ENCODE measurements at places on chromosomes 4 and X.

DNA sequence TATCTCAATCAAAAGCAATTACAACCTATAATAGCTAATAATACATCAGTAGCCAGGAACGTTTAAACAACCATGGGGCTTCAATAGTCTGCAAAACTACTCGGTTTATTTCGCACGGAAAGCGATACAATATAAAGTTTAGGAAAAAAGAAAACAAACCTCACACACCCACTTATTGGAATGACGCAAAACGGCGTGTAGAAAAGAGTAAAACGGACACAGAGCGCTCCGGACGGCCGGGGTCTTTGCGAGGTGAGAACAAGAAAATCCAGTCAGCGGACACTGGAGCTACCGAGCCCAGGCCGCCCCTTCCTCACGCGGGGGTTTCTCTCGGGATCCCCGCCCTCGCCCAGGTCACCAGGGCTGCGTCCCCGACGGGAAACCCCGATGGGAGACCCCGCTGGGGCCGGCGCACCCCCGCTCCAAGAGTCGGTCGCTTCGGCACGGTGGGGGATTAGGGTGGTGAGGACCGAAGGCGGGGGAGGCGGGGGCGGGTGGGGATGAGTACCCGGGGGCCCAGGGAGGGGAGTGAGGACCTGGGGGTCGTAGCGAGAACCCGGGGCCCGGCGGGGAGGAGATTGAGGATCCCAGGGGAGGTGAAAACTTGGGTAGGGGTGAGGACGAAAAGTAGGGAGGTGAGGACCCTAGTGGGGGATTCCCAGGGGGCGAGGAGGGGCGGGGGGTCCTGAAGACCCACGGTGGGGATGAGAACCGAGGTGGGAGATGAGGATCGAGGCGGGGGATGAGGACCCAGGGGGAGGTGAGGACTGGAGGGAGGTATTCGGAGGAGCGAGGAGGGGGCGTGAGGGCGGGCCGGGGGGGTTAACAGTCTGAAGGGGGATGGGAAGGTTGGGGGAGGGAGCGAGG lies 737 bp downstream of the NELFA start:
- no peak for ATAC-seq

DNA sequence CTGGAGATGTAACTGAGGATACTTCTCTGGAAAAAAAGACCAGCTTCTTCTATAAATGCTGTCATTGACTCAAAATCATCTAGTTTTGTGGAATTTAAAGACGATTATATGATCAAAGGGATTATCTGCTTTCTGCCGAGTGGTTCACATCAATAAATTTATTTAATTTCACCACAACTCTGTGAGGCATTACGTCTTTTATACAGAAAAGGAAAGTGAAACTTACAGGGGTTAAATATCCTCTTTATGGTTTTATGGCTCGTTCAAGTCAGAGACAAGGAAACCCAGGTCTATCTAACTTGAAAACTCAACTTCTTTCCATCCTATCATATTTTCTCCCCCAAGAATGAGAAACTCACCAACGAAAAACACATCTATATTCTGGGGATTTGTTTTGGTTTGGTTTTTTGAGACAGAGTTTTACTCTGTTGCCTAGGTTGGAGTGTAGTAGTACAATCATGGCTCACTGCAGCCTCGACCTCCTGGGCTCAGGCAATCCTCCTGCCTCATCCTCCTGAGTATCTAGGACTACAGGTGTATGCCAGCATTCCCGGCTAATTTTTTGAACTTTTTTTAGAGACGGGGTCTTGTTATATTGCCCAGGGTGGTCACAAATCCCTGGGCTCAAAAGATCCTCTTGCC lies 377.9 kb upstream of the EMCN start:
- peak; percentile 82 for ATAC-seq

DNA sequence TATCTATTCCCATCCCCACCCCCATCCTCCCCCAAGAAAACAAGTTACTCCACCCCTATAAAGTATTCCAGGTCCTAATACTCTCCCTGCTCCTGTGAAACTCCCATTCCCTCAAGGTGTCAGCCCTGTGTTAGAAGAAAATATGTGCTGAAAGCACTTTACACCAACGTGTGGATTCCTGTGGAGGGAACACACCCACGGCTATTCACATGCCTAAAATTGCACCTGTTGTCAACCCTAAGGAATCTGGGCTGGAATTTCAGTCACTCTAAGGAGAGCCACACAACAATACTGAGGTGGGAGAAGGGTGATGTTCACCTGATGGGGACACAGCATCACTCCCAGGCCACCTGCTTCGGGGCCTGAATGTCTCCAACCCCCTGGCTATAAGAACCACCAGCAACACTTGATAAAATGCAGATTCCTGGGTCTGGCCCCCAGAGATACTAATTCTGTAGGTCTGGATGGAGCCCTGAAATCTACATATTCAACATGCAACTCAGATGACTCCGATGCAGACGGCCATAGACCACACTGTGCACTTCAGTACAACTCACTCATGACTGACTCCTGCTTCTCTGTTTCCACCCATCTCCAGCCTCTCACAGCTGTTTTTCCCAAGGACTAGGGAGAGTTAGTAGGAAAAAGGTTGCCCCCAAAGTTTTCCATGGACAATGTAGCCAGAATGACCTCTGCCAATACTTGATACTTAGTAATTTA lies 15.8 kb downstream of the SCD5 start:
- no peak for ATAC-seq

DNA sequence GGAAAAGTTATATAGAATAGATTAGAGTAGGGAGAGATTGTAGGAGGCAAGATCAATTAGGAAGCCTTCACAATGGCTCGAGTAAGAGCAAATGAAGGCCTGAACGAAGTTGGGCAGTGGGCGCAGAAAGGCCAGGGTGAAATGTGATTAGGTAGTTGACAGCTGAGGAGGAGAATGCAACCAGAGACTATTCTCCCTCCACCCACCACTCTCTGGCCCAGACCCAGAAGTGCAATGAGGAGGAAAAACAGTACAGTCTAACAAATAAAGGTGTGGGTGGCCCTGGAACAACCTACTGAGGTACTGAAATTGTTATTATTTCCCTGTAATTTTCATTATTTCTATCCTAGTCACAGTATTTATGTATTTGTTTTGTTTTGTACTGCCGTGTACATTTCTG lies 176.7 kb downstream of the SLC39A8 start:
- ATAC-seq = no peak

DNA sequence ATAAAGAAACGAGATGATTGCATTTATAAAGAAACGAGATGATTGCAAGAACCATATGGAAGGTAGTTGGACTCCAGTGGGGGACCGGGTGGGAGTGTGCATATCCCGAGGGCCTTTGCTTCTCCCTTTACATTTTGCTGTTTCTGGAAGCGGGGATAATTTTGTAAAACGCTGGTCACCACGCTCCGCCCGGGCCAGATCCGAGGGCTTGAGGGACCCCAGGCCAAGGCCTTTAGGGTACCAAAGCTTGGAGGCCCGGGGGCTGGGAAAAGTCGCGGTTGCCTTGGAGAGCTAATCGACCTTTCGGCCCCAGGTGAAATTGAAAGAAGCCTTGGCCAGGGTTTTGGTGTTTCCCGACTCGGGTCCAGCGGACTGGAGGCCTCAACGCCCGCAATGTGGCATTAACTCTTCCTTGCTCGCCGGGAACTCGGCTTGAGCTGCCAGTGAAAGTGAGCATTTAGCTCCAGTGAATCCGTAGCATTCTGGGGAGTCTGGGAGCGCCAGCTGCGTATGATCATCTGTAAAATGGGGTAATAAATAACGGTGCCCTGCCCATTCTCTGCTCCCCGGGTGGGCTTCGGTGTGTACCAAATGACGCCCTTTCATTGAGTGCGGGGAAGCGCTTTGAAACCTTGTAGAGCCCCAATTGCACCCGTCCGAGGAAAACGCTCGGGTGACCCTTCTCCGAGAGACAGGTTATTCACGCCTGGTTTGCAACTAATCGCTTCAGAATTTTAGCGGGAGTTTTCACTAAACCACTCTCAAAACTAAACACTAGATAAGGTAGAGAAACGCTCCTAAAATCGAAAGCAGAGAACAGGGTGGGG lies 4.5 kb downstream of the NKX3-2 start:
- no peak for ATAC-seq

GRCh38 chrX:125322431-125322830 lies 2.8 kb downstream of the TEX13C start:
- ATAC-seq = no peak

GRCh38 chrX:19886883-19887531 lies 393 bp downstream of the SH3KBP1 start:
- no peak for ATAC-seq

DNA sequence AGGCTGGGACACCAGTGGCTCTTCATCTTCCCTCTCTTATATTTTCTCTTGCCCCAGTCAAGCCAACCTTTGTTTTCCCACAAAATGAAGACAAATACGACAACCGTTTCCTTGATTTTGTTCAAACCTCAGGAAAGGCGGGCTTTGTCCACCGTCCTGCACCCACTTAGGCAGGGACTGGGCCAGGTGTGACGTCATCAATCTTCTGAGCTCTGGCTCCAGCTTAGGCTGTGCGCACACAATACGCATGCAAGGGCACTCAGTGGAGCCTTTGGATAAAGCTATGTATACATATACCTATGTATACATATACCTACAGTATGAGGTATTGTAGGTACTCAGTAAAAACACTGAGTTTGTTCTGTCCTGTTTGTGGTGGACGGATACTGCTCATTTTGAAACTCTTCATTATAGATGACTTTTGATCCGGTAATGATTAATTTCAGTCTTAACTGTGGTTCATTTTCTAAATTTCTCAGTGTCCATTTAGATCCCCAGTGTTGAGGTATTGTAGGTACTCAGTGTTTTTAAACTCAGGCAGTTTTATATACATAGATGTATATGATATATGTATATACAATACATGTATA lies 194.9 kb downstream of the MGST2 start:
- no peak for ATAC-seq

DNA sequence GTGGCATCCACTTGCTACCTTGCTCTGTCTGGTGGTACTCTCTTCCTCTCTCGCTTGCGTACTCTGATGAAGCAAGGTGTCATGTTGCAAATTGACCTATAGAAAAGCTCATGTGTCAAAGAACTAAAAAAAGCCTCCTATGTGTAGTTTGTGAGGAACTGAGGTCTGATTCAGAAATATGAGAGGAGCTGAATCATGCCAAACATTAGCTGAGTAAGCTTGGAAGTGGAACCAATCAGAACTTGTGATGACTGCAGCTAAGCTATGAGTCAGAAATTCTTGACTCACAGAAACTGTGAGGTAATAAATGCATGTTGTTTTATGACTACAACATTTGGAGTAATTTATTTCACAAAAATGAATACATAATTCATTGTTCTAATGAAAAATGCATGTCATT lies 2138.8 kb downstream of the PCDH7 start:
- ATAC-seq = no peak

DNA sequence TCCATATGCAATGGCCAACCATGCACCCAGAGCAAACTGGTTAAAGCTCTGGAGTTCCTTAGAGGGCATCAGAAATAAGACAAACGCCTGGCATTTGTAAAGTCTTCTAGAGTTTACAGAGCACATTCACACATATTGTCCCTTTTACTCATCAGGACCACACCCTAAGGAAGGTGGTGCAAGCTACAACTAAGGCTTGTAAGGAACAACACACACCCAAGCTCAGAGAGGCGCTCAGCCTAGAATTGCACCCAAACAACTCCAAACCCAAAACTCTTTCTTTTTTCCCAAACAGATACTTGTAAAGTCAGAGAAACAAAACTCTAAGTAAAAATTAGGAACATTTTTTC lies 46.1 kb downstream of the SMPX start:
- ATAC-seq = no peak

- no peak for ATAC-seq
Measured at GRCh38 chr4:37443137-37443536, 198.6 kb downstream of the NWD2 start.

- no peak for ATAC-seq
Measured at GRCh38 chr4:165355900-165356300, 22.9 kb upstream of the CPE start.

DNA sequence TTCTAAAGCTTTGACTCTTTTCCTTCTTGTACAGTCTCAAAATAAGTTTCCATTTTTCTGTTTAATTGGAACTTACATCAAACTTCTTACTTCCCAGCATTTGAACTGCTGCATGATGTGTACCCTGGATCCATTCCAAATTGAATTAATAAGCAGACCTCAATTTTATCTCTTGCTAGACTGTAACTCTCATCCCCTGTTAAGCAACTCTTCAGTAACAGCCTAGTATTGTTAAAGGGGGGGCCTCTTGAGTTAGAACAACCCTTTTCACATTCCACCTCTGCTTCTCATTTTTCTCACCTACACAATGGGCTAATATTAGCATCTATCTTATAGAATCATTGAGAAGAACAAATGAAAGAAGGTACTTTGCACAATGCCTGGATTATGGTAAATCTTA lies 169.4 kb downstream of the IL1RAPL1 start:
- ATAC-seq = no peak

DNA sequence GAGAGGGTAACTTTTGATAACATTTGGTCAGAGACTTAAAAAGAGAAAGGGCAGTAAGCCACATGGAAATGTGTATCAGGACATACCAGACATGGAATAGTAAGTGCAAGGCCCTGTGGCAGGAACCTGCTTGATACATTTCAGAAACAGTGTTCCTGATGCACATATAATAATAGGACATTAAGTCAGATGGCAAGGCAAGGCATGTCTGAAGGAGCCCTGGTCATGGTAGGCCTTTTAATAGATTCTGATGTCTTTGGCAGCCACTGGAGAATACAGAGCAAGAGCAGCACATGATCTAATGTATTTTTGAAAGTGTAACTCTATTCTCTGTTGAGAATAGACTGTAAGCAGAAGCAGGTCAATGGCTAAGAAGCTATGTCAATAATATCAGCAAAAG lies 279.7 kb downstream of the CAMK2D start:
- no peak for ATAC-seq

- no peak for ATAC-seq
Measured at GRCh38 chr4:36039026-36039425, 205.3 kb downstream of the ARAP2 start.

DNA sequence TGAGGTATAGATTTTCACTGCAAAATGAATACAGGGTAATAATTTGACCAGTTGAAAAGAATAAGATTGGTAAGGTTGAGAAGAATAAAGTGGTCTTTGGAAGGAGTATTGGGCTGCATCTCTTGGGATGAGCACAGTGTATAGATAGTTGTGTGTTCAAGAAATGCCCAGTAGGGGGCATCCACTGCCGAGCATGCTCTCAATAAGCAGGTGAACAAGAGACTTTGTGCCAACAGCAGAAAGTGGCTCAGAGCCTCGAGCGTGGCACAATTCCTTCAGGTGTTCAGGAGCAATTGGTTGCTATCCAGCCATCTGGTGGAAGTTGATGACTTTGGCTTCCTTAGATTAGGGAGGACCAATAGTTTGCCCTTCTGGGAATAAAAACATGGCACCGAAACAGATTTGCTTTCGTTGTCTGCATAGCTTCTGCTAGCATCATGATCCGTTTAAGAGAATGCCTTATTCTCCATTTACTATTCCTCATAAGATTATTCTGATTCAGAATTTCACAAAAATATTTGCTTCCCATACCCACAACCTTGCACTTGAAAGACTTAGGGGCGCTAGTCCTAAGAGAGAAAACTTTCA lies 258.1 kb upstream of the NEIL3 start:
- peak; percentile 25 for ATAC-seq

DNA sequence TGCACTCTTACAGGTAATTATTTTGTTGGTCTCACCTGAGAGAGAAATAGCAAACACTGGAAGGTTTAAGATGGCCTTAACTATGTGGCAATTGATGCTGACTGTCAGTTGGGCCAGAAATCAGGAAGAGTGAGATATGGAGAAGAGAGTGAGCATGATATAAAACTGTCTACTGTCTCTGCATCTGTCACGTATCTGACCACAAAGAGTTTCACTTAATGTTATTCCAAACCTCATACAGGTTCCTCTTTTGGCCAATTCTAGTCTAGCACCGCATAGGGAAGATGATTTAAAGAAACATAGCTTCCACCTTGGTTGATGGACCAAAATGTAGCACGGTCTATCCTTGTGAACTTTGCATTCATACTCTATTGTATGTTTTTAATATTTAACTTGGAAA lies 381.0 kb upstream of the BOD1L1 start:
- no peak for ATAC-seq

All from activated CD4-positive, CD25-positive, alpha-beta regulatory T cell treated with anti-CD3 and anti-CD28 coated beads, Interleukin-2, amount 50 U/mL, for 24 hours (primary cell).